ENCODE measurements at places on chromosomes 7 and 10.

DNA sequence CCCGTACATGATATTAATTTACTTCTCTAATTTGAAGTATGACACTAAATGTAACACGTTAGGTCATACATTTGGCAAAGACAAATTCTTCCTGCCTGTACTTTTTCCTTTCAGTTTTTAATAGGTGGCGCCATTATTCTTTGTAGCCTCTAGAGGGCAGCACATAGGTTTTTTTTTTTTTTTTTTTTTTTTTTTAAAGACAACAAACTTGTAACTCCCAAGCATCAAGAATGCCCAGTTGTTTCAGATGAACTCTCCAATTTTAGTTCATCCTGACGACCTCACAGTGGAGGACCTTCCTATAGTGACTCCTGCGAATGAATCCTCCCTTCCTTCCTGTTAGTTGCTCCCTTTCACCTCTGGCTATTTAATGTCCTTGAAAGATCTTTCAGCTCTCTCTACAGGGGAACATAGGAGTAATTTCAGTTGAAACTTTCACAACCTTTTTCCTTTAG lies 139.3 kb upstream of the HDAC9 start:
- peak; percentile 71 for DNase-seq

DNA sequence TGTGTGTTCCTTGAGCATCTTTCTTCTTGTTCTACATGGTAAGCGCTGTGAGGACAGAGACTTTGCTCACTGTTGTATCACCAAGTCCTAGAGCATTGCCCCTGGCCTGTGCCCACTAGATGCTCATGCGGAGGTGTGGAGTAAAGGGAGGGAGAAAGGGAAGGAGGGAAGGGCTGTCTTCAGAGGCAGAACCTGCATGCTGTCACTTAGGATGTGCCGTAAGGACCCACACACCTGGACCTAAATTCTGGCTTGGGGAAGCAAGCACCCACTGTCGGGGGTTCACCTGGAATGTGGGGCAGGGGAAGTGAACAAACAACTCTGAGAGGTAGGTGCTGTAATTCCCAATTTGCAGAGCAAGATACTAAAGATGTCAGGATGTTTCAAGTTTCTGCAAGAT lies 129.5 kb downstream of the PTPN20 start:
- DNase-seq: no peak

- no peak for DNase-seq
Observed at GRCh38 chr7:42689626-42690025, 222.2 kb downstream of the C7orf25 start.

GRCh38 chr7:81155654-81156373 lies 237.0 kb upstream of the SEMA3C start:
- DNase-seq: no peak

- no peak for DNase-seq
Observed at GRCh38 chr10:79280956-79281355, 66.3 kb upstream of the PPIF start.

DNA sequence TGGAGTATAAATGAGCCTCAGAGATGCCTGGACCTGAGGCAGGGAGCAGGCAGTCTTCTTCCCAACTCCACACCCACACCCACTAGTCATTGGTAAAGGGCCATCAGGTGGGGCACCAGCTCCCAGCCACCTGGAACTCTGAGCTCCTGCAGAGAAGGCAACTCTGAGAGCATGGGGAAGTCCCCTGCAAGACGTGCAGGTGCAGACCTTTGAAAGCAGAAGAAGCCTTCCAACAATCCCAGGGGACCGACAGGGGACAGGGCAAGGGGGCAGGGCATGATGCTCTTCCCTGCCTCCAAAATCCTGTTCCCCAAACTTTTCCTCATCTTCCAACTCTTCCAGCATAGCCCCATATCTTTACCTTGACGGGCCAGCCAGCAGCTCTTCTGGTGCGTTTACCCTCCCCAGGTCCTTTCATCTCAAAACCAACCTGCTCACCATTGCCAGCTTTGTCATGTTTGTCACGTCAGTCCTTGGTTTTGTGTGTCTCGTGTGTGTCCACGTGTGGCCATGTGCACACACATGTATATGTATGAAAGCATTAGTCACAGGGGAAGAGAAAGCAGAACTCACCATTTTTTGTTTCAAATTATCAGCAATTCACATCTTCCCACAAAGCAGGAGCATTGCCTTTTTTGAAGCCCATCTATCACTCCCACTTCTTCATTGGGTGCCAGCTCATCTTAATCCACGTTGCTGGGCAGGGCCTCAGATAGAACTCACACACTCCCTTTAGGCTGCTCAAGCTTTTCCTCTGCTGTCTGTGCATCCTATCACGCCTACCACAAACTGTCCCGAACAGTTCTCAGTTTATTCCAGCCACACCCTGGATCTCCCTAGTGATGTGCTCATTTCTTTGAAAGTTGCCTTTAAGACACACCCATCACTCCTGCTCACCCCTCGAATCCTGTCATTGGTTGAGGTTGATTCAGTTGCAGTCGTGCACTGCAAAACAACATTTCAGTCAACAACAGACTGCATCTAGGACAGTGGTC lies 41.0 kb upstream of the AMPH start:
- DNase-seq: no peak

DNA sequence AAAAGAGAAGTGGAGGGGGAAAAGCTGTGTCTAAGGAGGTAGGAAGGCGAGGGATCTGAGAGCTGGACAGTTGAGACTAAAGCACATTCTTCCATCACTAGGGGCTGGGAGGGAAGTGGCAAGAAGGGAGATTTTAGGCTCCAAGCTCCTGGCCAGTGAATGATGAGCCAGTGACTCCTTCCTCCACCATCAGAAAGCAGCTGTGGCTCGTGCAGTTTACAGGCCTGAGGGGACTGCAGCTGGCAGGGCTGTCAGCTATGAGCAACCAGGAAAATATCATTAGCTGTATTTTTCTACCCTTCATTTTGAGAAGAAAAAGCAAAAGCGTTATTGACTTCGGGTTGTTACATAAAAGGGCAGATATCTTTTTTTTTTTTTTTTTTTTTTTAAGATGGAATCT lies 60.7 kb downstream of the GPAM start:
- no peak for DNase-seq

GRCh38 chr7:768881-769504 lies 41.9 kb upstream of the PRKAR1B start:
- DNase-seq: peak; percentile 33

DNA sequence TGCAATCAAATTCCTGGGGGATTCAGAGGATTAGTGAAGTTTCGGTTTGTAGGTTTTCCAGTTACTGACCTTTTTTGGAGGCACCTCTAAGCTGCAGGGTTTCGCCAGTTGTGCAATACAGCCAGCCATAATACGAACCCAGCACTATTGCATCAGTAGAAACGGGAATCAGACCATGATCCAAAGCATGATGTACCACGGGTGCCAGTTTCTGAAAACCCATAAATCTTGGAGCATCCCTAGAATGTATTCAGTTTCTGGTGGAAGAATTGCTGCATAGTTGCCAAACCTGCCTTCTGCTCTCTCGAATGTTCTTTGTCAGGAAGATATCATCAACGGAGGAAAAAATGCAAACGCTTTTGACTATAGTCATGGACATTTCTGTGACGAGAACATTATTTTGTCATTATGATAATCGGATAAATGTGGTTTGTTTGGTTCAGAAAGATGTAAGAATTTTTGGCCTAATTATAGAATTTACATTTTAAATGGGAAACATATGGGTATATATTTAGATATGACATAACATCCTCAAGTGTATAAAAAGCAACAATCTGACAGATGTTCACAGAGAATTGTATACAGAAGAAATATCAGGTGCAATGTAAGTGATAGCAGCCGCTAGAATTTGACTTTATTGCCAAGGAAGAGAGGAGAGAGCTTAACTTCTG lies 186.2 kb upstream of the PRKCQ start:
- no peak for DNase-seq

DNA sequence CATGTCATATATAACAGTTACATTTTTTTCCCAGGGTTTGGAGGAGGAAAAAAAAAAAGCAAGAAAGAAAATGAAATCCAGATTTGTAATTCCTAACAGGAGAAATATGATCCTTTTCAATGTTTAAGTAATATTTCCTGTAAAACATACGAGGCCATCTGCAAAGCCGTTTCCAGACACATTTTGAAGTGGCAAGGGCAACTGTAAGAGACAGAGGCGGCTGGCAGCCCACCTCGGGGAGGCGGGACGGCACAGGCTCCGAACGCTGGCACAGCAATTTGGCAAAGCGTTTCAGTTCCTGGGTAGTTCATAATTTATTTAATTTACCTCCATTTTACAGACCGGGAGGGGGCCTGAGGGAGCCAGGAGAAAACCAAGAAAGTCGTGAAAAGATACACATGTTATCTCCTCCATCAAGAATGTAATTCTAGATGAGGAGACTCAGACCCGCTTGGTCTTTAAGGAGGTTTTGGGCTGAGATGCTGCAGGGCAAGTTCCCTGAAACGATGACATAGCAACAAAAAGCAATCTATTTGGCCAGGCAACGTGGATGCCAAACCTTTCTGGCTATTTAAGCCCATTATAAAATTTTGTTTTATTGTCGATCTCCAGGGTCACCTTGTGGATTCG lies 448.5 kb upstream of the MKI67 start:
- DNase-seq: no peak

GRCh38 chr7:2843711-2844152 lies 376 bp downstream of the GNA12 start:
- peak; percentile 48 for DNase-seq

GRCh38 chr7:130148561-130148960 lies 56.6 kb downstream of the TMEM209 start:
- no peak for DNase-seq

GRCh38 chr7:7977774-7978173 lies 9.2 kb downstream of the GLCCI1 start:
- DNase-seq: no peak

GRCh38 chr7:33707427-33707826 lies 197.9 kb upstream of the BMPER start:
- DNase-seq: peak; percentile 34

DNA sequence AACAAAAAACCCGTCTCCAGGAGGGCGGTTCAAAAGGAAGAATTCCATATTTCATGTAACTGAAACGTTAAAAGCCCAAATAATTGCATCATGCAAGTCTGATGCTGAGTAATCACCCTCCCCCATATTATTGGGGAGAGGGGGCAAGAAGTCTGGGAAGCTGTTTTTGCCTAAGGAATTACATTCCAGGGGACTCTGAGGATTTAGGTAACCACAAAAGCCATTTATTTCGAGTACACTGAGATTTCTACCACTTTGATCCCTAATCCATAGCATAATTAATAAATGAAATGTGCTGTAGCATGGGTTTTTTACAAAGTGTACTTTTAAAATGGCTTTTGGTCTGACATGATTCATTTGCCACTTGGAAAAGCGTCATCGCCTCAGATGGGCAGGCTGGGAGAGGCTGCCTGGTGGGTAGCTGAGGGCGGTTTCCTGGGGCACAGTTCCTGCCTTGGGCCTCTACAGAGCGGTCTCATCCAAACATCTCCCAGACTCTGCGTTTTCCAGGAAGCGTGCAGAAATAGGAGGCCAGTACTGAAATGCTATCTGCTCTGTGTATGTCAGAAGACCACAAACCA lies 106.5 kb downstream of the TCF7L2 start:
- no peak for DNase-seq

DNA sequence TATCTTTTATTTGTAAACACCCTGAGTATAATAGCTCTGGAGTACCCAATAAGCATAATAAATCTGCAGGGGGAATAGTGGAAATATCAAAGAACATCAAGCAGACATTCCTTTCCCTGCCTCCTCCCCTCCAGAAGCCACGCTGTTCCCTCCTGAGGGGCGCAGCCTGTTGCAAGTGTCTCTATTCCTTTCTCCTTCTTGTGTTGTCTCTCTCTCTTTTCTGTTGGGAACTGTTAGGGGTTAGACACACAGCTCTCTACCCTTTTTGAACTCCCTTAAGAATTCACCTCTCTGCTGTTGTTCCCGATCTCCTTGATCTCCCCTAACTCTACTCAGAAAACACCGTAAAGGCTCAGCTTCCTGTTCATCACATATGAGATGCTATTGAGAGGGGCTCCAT lies 178.0 kb upstream of the FZD1 start:
- no peak for DNase-seq

DNA sequence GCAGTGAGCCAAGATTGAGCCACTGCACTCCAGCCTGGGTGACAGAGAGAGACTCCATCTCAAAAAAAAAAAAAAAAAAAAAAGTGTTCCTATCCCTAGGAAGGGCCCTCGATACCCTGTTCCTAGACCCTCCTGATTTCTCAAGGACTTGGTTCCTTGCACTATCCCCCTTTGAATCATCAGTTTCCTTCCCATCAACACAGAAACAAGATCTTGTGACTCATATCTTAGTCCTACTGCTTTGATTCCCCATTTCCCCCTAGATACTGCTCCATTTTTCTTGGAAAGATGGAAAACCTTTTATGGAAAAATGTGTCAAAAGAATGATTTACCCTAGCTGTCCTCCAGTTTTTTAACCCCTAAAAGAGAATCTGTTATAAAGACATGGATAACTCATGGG lies 1.7 kb upstream of the ZNF862 start:
- no peak for DNase-seq

DNA sequence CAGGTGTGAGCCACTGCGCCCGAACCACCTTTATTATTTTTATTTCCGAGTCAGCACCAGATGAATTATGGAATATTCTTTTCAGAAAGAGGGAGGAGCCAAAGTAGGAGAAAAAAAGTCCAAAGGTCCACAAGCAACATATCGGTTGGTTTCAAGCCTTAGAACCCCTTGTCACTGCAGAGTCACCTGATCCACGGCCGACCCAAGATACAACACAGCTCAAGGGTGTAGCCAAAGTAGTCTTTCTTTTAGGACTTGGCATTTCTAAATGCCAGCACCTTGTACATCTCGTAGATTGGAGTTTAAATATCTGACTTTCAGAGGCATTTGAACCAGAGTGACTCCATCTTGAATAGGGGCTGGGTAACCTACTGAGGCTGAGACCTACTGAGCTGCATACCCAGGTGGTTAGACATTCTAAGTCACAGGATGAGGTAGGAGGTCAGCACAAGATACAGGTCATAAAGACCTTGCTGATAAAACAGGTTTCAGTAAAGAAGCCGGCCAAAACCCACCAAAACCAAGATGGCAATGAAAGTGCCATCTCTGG lies 113.9 kb upstream of the ANLN start:
- no peak for DNase-seq

All from retina (tissue), 1 donor.